ENCODE measurements at places on chromosomes 5 and 9. TPM values are rescaled to one million over a fixed set of nuclear protein-coding genes. Genes with fewer than 3 reads are reported as not detected.

DNA sequence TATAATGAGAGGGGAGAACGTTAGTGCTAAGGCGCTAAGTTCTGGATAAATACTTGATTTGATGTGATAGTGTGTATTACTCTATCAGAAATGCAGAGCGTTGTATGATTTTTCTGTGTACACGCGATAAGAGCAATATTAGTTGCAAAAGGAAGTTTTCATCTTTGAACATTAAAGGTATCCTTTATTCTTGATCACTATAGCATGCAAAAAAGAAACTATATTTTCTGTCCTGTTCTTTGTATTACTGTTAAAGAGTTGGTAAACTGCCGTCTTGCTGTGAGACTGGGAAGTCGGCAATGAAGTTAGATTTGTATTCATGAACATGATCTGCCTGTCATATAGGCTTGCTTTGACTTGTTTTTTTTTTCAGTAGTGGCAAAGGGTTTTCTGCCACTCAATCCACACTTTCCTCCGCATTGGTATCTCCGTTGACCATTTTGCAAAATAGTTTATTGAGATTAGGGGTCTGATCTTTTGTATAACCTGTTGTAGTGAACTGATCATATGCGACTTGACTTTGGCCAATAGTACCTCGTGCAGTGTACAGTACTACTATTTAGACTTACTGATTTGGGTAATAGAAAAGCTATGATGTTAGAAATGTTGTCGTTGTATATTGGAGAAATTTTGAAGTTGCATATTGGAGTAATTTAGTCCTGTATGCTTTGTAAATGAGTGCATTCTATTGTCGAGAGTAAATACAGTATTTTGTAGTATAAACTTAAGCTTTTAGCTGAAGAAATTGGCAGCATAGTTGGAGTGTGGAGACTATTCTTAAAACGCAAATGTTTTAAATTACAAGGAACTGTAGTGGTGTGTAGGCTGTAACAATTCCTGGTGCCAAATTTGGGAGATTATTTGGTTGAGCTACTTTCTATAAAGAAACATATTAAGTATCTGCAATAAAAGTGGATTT, 1.7 kb downstream of the DENND4C start:
- DNase-seq: peak; percentile 16

DNA sequence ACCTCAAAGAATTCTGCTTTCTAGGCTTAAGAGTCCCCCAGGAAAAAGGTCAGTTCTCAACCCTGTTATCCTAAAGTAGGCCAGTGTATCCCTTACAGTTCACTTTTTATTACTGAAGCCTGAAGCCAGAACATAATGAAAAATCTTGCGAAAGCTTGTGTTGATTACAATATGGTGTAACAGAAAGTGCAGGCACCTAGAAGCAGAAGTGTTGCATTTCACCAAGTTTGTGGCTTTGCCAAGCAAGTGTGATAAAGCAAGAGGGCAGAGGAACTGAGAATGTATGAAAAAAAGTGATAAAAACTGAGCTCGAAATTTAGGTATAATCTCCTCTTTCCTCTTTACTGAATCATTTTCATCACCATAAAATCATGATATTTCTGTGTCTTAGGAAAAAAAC, 26.2 kb downstream of the AGTPBP1 start:
- DNase-seq: no peak

GRCh38 chr5:98930972-98931762, 2.4 kb upstream of the CHD1 start:
- DNase-seq: no peak

DNA sequence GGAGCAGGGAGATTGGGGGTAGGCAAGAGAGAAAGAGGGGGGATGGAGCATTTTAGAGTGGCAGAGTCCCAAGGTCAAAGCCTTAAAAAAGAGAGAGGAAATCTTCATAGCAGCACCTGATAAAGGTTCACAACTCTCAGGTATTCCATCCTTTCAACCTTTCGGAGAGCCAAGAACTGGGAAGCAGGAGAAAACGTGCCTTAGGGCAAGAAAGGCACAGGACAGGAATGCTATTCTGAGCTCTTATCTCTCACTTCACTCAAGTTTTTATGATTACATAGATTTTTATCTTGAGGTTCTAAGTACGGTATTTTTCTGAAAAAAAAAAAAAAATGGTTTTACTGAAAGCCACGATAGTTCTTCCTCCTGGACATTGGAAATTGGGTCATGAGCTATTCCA, 34.5 kb upstream of the SMAD5 start:
- DNase-seq: no peak

The FNBP1 gene
- 30.3 TPM for total RNA-seq

The LPAR1 gene
- not detected for total RNA-seq

DNA sequence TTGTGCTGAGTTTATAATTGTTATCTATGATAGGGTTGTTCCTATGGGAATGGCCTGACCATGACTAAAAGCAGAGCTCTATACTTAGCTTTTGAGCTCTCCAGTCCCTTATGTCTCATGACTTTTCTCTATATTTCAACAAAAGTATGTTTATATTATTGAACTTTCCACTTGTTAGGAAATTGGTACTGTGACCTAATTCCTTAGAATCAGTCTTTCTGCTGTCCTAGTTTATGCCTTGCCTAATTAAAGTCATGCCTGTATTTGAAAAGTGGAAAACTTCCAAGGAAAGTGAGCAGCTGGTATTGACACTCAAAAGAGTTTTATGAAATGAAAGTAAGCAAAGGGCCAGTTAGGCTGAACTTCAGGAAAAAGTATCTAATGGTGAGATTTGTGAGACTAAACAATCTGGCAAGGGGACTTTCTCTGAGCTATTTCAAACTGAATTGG, 68.6 kb downstream of the XRCC4 start:
- no peak for DNase-seq

GRCh38 chr5:143456952-143457547, 53.6 kb upstream of the NR3C1 start:
- DNase-seq: peak; percentile 17

- no peak for DNase-seq
Measured at GRCh38 chr5:78813906-78814530, 165.4 kb upstream of the LHFPL2 start.

The ANKRD31 gene
- not detected for total RNA-seq

The C5orf58 gene
- total RNA-seq: not detected

- DNase-seq: no peak
Measured at GRCh38 chr5:72392326-72392733, 72.2 kb downstream of the PTCD2 start.

The NSG2 gene
- not detected for total RNA-seq

DNA sequence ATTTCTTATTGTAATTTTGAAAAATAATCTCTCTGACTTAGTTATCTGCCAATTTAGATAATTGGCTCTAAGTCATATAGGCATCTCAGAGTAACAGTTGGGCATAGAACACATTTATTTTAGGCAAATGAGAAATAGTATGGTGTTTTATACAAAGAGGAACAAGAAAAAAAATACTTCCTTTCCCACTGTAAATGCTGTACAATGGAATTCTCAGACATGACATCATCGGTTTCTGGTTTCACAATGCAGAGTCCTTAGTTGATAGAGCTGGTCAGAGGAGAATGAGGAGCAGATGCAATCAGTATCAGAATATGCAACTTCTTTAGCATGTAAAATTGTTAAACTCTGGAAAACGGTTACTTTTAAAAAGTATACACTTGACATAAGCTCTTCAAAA, 49.4 kb downstream of the PLK2 start:
- peak; percentile 69 for DNase-seq

DNA sequence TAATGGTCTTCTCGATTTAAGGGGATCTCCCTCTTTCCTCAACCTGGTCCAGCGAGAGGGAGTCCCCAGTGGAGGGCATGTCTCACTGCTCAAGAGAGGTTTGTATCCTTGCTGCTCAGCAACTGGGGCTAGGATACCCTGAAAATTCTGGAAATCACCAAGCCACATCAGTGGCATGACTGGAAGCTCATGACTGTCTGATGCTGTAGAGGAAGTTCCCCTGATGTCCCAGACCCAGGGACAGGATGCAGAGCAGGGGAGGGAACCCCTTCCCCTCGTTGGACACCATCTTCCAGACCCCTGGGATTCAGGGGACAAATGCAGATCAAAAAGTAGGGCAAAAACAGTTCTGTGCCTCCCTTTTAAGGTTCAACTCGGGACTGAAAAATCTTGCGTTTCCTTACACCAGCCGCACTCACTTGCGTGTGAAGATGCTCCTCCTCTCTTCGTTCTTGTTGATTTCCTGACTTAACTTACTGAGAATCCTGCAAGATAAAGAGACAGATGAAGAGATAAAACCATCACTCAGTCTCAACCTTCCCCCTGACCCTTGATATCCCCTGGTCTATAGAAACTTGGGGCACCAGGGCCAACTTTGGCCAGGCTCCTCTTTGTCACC, 22.1 kb downstream of the LCP2 start:
- DNase-seq: no peak

The DND1 gene
- total RNA-seq: 0.22 TPM

- no peak for DNase-seq
Measured at GRCh38 chr9:16316911-16317817, 553.3 kb downstream of the BNC2 start.

GRCh38 chr5:41885286-41885685, 15.1 kb upstream of the OXCT1 start:
- DNase-seq: no peak

The ZNF354C gene
- total RNA-seq: 6.1 TPM

DNA sequence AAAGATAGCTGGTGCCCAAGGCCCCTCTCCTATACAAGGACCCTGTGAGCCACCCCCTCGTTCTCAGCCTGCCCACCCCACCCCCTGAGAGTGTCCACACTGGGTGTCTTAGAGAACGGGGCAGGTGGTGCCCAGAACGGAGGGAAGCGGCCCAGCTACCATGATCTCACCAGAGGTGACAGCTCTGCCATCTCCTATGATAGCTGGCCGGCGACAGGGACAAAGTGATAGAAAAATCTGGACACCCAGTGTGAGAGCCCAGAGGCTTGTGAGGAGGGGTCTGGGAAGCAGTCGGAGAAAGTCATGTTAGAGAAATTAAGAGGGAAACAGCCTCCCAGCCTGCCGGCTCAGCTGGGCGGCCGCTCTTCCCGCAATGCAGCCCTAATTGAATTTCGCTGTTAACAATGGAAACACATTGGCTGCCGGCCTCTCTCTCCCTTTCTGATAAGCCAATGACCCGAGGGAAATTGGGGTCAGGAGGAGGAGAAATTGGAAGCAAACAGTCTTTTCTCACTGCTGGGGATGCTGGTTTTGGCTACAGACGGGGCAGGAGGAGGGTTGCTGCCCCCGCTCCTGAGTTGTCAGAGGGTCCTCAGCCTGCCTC, 32.3 kb downstream of the HK3 start:
- no peak for DNase-seq

The BTNL8 gene
- 0.20 TPM for total RNA-seq

GRCh38 chr5:16803831-16804230, 132.3 kb downstream of the MYO10 start:
- DNase-seq: no peak

DNA sequence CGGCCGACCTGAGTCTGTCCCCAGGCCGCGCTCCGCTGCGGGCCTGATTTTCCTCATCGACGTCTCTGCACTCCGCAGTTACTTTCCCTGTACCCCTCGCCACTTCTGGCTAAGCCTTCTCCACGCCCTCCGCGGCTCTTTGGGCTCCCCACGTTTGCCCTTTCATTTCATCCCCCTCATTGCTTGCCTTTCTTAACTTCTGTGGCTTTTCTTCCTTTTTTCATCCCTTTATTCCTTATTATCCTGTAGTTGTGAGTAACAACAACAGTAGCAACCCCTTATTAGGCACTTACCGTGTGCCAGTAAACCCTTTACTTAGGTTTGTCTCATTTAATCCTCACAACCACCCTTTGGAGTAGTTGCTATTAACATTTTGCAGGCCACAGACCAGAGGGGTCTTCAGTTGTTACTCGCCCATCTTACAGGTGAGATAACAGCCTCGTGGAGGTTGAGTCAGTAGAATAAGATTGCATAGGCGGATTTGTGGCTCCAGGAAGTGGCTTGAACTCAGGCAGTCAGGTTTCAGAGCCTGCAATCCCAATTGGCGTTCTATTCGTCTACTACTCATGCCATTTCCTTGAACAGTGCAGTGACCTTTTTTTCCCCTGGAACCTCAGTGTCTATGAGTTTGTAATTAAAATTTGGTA, 724 bp downstream of the TCERG1 start:
- DNase-seq: peak; percentile 62

- peak; percentile 77 for DNase-seq
Measured at GRCh38 chr5:65102976-65103711, 334.4 kb downstream of the CWC27 start.

DNA sequence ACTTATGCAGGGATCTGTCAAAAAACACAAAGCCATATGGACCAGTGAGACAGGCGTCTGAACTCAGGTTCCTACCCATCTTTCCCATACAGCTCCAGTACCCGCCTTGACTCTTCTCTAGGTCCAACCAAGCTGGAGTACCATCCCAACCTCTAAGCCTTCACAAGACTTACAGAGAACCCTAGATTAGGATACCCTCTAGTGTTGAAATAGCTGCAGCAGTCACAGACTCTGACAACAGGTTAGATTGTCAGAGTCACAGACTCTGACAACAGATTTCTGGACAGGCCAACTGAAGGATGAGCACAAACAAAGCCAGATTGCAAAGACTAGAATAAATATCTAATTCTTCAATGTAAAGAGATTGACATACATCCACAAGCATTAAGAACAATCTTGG, 266.1 kb downstream of the GRIA1 start:
- DNase-seq: peak; percentile 4

GRCh38 chr9:130975932-130976841, 32.8 kb upstream of the LAMC3 start:
- no peak for DNase-seq

GRCh38 chr9:110714314-110714713, 45.7 kb downstream of the MUSK start:
- DNase-seq: no peak

DNA sequence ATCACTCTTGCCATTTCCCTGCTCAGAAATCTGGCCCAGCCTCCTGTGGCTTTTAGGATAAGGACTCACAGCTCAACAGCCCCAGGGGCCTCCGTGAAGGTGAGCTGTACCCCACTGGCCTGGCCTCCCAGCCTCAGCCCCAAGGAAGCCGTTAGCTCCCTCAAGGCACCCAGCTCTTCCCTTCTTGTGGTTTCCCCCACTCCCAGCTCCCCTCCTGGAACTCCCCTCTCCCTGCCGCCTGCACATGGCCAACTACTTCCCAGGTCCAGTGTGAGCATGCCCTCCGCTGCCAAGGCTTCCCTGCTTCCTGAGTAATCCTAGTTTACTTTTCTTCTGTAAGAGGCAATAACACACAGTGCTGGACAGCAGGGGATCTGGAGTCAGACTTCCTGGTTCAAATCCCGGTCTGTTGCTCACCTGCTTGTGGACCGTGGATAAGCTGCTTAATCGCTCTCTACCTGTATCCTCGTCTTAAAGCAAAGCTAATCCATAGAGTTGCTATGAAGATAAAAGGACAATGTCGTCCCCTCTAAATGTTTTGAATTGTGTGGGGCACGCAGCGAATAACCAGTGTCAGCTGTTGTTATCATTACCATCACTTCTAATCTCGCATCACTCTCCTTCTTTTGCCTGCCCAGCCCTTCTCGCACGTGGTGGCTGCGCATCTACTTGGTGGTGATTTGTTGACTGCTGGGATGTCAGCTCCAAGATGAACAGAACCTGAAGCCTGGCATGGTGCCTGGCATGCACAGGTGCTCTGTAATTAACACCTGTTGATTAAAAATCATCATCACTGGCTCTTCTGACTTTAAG, 86.6 kb downstream of the C5orf15 start:
- DNase-seq: no peak

GRCh38 chr5:90473396-90474234, 956 bp downstream of the MBLAC2 start:
- peak; percentile 62 for DNase-seq

GRCh38 chr5:36417221-36417620, 115.5 kb upstream of the RANBP3L start:
- no peak for DNase-seq

GRCh38 chr5:134543820-134544614, 18.5 kb downstream of the JADE2 start:
- DNase-seq: no peak
